ENCODE measurements at places on chromosomes 3 and 15.

DNA sequence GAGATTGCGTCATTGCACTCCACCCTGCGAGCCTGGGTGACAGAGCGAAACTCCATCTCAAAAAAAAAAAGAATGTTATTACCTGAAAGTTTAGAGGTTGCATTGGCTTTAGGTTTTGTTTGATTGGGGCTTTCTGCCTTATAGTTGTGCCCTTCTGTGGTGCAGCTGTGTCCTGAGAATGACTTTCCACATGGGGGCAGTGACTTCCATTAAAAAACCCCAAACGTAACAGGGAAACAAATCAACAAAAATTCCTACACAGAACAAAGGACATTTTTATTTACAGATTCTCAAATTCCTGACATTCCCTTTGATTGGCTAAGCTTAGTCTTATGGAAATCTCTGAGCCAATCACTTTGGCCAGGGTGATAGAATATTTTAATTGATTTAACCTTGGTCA, 154.1 kb upstream of the GPR149 start:
- DNase-seq: no peak

DNA sequence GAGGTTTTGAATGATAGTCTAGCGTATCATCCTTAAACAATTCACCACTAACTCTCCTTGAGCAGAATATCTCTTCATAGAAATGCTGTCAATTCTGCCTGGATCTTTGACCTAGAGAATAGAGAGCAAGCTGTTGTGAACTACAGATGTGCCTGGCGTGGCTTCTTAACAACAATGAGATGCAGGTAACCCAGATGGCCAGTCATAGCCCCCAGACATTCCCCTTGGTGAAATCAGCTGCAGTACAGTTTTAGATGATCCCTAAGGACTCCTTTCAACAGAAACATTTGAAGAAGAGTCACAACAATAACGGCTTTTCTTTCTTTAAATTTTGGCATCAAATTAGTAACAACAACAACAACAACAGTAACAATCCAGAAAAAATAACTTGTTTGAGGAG, 1041.3 kb downstream of the ROBO1 start:
- no peak for DNase-seq

- peak; percentile 53 for DNase-seq
Observed at GRCh38 chr3:45210308-45211041, 15.6 kb downstream of the TMEM158 start.

DNA sequence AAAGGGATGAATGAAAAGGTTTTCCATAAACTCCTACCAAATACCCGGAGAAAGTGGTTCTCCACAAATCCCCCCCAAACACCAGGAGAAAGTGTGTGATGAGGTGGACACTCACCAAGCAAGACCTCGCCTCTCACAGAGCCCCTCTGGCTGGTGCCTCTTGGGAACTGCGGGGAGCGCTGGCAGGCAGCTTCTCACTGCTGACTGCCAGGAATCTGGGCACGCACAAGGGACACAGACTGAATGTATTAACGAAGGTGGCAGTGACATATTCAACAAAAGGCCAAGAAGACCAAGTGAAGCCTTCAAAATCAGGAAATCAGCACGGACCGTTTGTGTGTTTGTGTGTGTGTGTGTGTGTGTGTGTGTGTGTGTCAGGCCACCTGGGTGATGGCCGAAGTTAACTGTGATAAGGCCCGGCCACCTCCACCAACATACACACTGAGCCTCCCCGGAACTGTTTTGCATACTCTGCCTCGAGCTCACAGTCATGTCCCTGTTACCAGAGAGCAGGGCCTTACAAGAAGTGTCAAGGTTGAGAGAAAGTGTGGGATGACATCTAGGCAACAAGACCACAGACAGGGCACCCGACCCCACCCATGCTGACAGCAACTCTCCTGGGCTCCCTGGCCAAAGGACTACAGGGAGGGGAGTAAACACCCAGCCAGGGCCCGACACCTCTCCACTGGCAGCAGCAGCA, 18.0 kb downstream of the ATP10A start:
- no peak for DNase-seq

GRCh38 chr15:34239151-34239808, 14.5 kb downstream of the EMC4 start:
- DNase-seq: no peak

- no peak for DNase-seq
Observed at GRCh38 chr3:178170698-178171535, 365.3 kb upstream of the KCNMB2 start.

- no peak for DNase-seq
Observed at GRCh38 chr3:61589856-61590255, 28.5 kb downstream of the PTPRG start.

DNA sequence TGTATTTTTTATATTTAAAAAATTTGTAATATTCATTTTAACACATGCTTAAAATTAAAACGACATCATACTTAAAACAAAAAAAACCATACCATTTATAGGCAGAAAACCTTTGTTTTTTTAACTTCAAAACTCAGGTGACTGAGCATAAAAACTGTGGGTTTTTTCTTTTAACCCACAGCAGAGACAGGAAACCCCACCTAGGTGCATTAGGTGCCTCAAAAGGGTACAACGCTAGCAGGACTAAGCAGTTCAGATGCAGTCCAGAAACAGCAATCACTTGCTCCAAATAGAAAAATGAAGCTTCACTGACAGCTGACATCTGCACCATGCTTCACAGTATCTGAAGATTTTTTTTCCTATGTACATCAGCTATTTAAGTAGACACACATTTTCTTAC, 52.3 kb downstream of the GLB1 start:
- no peak for DNase-seq

DNA sequence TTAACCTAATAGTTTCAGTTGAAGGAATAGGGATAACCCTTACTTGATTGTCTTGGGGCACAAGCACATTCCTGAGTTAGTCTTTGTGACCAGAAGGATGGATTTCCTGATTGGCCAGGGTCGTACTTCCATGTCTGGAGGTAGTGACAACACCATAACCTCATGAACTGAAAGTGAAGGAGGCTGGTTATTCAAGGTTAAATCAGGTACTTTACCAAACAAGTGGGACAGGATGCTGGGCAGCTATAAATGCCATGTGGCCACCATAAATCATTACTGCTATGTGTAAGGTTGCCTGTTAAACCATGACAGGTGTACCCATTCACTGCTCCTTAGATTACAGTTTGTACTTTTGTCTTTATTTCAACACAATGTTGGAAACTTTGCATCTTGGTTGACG, 128.3 kb upstream of the SAMMSON start:
- DNase-seq: no peak

GRCh38 chr15:41901431-41901830, 7.6 kb upstream of the SPTBN5 start:
- no peak for DNase-seq

DNA sequence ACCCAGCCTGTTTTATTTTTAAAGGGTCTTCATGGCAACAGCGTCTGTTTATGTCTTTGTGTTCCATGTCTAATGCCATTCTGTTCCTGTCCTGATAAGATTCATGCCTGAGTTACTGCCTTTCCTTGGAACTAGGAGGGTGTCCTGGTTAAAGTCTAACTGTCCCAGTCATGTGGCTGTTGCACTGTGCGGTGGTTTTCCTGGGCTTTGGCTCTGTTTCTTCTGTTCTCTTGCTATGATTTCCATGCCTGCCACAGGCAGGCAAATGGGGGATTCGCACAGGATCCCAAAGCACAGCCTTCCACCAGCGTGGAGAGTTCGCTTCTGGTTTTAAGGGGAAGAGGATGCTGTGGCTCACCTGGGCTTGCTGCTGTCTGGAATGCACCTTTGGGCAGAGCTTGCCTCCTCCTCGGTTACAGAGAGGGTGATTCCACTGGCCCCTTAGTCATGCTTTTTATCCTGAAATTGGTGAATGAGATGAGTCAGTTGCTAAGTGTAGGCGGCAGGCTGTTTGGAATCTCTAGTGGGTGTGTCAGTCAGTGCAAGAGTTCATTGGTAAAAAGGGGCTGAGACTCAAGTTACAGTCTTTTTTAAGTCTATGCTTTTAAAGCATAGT, 86.8 kb downstream of the CCK start:
- no peak for DNase-seq

GRCh38 chr3:28078536-28078935, 162.9 kb upstream of the CMC1 start:
- no peak for DNase-seq

- no peak for DNase-seq
Observed at GRCh38 chr3:40768536-40768935, 243.8 kb downstream of the ZNF621 start.

GRCh38 chr15:64476550-64476949, 16.2 kb downstream of the ZNF609 start:
- DNase-seq: no peak

GRCh38 chr3:183502237-183503181, 53.0 kb downstream of the KLHL6 start:
- no peak for DNase-seq

DNA sequence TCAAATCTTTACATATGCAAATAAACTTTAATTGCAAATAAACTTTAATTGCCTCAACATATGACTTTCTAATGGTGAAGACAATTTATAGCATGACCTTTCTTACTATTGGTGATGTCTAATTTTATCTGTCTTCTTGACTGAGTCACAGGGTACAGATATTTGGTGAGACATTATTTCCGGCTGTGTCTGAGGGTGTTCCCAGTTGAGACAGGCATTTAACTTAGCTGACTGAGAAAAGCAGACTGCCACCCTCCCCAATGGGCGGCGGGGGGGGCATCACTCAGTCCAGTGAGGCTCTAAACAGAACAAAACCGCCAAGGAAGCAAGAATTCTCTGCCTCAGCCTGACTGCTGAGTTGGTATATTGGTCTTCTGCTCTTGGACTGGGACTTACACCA, 160.0 kb downstream of the TBL1XR1 start:
- DNase-seq: no peak

GRCh38 chr3:24963762-24964625, 464.1 kb upstream of the RARB start:
- DNase-seq: no peak

All from germinal center (tissue), 1 donor.